ENCODE measurements at places on chromosomes 11 and 22.

- no peak for DNase-seq
Measured at GRCh38 chr22:46604306-46604690, 15.9 kb upstream of the GRAMD4 start.

DNA sequence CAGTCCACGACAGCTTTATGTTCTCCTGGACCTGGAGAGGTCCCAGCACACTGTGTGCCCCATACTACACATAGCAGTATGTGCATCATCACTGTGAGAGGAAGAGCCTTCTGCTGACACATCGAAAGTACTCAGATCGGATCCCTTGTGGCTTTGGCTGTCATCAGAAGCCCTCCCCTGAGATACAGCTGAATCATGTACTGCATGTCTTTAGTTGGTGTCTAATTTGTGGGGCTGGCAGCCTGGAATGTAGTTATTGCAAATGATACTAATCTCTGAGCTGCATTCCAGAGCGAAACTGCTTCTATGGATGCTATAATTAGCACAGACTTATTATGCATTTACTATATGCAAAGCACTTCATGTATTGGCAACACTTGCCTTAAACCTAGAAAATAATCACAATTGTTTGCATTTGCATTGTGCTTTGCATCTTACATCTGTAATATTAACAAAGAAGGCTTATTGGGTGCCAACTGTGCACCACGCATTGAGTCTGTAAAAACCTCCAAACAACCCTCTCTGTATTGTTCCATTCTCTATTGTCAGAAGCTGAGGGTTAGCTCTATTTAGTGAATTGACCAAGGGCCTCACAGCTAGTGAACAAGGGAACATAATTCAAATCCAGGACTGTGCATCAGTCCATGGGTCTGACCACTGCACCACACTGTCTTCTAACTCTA is 89.2 kb upstream of the CRTAM start:
- DNase-seq, result no peak

DNA sequence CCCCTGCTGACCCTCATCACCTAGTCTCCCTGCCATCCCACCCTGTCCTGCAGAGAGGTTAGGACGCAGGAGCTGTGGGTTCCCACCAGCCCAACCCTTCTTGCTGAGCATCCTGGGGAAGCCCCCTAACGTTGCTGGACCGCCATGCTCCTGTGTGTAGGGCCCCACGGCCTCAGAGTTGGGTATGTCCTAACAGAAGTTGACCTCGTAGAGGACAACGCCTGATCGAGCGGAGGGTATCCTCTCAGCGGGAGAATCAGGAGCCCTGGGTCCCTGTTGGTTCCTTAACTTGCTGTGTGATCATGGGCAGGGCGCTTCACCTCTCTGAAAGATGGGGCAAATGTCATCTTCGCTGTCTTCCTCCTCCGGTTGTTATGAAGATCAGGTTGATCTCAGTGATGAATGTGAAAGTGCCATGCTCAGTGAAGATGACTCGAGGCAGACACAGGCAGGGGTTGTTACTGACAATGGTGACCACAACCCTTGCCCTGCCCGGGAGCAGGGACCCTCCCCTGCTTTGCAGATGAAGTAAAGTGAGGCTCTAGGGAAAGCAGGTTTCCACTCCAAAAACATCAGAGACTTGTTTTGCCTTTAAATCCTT is 19.3 kb upstream of the CD5 start:
- DNase-seq, result no peak

DNA sequence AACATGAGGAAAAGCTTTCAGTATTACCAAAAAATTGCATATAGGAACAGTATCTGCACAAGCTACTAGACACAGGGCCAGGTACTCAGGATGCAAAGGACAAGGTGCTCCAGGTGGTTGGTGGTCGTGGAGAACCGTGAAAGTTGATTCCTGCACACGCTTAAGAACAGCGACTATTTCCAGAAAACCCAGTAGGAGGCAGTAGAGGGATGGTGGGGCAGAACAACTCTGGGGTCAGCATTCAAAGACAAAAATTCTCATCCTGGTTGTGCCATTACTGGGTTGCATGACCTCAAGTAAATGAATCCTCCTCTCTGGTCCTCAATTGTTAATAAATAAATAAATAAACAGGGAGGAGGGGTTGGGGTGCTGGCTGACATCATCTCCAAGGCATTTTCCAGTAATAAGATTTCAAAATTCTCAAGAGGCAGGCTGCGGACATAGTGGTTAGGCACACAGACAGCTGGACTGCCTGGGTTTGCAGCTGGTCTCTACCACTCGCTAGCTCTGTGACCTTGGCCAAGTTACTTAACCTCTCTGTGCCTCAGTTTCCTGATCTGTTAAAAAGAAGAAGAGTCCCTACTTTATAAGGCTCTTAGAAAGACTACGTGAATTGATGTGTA is 89.6 kb downstream of the ISX start:
- no peak for DNase-seq

- peak; percentile 44 for DNase-seq
Measured at GRCh38 chr11:11608783-11609232, 13.0 kb downstream of the GALNT18 start.

GRCh38 chr11:130624971-130625544 is 176.6 kb downstream of the ADAMTS15 start:
- no peak for DNase-seq

DNA sequence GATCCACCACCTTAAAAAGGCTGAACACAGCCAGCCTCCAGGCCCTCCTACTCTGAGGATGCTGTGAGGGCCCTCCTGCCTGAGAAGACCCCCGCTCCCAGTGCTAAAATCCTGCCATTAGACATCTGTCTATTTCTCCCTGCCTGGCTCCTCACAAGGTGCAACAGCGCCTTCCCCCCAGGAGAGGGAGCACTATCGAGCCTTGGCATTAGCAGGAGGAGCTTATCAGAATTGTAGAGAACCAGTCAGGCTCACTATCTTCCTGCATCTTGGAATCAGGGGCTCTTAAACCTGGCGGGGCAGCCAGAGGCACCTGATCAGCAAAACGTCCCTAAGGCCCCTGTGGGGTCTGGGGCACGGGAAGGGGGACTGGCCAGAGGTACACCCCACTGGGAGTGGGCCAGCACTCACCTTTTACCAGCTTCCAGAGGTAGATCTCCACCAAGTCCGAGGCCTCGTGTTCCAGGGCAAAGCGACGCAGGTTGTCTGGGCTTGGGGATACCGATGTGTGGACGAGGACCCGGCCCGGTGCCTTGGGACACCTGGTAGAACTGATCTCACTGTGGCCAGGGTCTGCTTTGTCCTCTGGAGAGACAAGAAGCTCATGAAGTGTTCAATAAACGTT is 28.7 kb downstream of the CHRDL2 start:
- peak; percentile 50 for DNase-seq

GRCh38 chr22:44200855-44201550 is 20.3 kb downstream of the PARVG start:
- no peak for DNase-seq

DNA sequence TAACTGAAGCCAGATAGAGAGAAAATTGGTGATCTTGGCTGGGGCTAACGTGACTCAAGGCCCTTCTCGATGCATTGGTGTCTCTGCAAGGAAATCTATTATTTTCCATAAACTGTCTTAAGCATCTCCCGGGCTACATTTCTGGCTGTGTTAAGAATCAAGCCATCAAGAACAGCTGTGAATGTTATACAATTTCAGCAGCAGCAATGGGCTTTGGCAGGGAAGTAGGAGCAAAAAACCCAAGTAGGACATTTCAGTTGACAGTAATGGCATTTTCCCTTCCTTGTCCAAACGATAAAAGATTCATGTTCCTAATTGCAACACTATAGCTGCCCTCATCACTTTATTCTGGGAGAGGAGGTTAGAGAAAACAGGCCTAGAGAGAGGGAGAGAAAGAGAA is 335.0 kb downstream of the CADM1 start:
- no peak for DNase-seq

GRCh38 chr11:92199991-92200390 is 24.6 kb upstream of the FAT3 start:
- no peak for DNase-seq

DNA sequence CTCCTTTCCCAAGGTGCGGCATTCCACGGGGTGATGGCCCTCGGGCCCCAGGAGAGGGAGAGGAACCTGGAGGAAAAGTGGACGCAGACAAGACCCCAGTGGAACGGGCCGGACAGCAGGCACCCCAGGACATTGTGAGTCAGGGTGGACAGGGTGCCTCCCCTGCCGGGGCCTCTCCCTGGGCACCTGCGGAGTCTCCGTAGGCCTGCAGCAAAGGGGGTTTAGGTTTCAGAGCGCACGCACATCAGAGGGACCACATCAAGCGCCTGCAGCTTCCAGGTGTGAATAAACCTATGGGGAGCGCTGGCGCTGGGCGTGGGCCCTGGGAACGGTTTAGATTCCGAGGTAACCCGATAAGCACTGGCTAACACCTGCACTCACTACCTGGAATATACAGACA is 22.7 kb upstream of the FGF19 start:
- no peak for DNase-seq

DNA sequence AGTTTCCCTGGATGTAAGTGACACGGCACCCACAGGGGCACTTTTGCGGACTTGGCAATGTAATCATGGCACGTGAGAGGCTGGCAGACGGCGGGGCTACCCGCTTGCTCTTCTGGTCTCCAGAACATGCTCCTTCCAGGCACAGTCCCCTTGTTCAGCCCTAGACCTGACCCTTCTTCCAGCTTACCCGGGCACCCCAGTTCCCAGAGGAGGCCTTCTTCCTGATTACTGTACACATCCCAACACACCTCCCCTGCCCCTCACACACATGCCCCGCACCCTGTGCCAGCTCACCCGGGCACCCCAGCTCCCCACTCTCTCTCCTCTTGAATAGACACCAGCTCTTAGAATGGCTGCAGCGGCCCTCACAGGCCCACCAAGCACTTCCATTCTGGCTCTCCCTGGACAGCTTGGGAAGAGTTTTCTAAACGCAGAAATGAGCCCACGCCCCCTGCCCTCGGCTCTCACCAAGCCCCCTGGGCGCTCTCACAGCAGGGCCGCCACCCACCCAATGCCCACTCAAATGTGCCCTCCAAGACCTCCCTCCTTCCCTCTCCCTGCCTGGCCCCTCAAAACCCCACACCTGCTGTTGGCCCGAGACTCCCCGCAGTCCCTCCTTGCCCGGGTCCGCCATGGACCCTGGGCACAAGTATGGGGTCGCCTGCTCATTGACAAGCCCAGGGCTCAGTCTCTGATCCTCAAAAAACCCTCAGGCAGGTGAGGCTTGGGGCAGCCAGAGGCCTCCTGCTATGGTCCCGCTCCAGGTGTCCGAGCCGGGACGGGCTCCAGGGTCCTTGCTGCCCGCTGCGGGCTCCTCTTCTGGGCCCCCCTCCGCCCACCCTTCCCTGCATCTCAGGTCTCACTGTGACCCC is 88.5 kb downstream of the WNT7B start:
- no peak for DNase-seq

- DNase-seq, result no peak
Measured at GRCh38 chr11:101401245-101401644, 182.6 kb downstream of the TRPC6 start.

GRCh38 chr11:2193099-2193887 is 21.7 kb upstream of the TH start:
- DNase-seq, result no peak

DNA sequence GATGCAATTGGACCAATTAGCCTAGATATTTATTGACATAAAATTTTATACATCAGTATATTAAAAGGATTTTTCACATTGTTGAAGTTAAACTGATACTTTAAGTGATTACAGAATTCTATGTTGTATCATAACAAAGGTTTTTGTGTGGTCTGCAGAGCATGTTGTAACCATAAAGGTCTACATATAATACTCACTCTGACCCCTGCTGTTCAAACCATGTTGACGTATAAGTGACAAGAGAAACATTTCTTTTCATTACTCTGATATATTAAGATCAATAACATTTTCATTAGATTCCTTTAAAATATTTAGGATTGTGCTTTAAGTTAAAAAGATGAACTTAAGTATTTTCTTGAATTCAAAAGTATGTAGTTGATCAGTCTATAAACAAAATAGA is 63.9 kb downstream of the GAS2 start:
- DNase-seq, result peak; percentile 40

- DNase-seq, result no peak
Measured at GRCh38 chr11:72239849-72240460, 4.0 kb downstream of the PHOX2A start.

- no peak for DNase-seq
Measured at GRCh38 chr11:45733176-45733575, 67.8 kb upstream of the CHST1 start.

GRCh38 chr11:44873537-44873936 is 77.1 kb downstream of the TP53I11 start:
- DNase-seq, result no peak

- DNase-seq, result no peak
Measured at GRCh38 chr11:959608-960007, 33.9 kb downstream of the AP2A2 start.

DNA sequence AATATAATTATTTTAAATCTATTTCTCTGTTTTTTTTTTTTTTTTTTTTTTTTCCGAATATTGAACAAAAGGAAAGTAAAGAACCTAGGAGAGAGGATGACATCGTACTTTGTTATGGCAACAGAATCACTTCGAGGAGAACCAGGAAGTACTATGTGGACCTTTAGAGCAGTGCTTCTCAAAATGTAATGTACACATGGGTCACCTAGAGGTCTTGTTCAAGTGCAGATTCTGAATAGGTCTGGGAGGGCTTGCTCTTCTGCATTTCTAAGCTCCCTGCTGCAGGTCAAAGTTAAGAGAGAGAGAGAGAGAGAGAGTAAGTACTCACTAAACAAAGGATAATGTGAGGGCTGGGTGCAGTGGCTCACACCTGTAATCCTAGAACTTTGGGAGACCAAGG is 419.5 kb upstream of the TENM4 start:
- no peak for DNase-seq

DNA sequence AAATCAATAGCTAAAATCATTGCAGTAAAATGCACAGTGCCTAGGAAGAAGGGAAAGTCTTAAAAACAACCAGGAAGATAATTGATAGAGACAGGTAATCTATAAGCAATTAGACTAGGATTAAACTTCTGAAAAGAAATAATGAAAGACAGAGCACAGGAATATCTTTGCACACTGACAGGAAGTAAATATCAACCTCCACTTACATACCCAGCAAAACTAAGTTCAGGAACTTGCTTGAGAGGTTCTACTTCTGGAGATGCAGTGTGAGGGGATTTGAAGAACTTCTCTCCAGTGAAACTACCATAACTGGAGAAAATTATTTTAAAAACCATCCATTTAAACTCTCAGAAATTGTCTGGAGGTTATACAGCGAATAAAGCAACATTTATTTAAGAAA is 104.1 kb downstream of the EHF start:
- no peak for DNase-seq

- no peak for DNase-seq
Measured at GRCh38 chr22:31093086-31093850, 12.2 kb downstream of the SMTN start.

- DNase-seq, result no peak
Measured at GRCh38 chr22:43978558-43978957, 23.3 kb downstream of the SAMM50 start.

GRCh38 chr11:116733043-116733755 is 39.6 kb downstream of the BUD13 start:
- DNase-seq, result no peak

- DNase-seq, result peak; percentile 80
Measured at GRCh38 chr11:27227736-27228135, 135.3 kb downstream of the CCDC34 start.

- no peak for DNase-seq
Measured at GRCh38 chr11:122764371-122765090, 73.8 kb upstream of the CRTAM start.

- no peak for DNase-seq
Measured at GRCh38 chr22:36145881-36146280, 14.7 kb downstream of the APOL3 start.

All from NCI-H1105 treated with DMSO at 0.1 percent for 48 hours (cell line).